ENCODE measurements at places on chromosomes 7 and 10.

DNA sequence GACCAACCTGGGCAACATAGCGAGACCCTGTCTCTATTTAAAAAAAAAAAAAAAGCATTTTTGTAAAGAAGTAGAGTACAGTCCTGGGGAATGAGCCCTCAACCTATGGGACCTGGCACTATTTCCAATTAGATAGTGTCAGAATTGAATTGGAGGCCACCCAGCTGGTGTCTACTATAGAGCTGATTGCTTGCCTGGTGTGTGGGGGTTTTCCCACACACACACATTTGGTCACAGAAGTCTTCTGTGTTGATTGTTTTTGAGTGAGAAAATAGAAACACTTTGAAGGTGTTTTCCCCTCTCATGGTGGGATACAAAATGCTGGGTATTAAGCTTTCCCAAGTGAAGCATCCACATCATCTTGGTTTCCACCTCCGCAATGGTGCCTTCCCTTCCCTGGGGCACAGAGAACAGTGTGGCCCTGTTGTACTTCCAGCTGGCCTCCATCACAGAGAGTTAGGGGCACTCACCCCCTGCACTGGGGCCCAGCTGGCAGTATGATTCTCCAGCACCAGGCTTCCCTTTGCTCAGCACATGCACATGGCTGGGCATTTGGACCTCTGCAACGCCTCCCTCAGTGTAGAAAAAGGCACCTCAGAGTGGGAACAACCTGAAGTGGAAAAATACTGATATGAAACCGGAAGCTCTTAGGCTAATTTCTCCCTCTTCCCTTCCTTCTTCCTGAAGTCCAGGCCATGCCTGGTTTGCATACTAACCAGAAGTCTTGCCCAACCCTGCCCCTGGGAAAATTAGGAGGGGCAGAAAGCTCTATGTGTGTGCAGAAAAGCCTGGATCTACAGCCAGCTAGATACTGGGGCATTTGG is 10.7 kb upstream of the NFKB2 start:
- no peak for DNase-seq

DNA sequence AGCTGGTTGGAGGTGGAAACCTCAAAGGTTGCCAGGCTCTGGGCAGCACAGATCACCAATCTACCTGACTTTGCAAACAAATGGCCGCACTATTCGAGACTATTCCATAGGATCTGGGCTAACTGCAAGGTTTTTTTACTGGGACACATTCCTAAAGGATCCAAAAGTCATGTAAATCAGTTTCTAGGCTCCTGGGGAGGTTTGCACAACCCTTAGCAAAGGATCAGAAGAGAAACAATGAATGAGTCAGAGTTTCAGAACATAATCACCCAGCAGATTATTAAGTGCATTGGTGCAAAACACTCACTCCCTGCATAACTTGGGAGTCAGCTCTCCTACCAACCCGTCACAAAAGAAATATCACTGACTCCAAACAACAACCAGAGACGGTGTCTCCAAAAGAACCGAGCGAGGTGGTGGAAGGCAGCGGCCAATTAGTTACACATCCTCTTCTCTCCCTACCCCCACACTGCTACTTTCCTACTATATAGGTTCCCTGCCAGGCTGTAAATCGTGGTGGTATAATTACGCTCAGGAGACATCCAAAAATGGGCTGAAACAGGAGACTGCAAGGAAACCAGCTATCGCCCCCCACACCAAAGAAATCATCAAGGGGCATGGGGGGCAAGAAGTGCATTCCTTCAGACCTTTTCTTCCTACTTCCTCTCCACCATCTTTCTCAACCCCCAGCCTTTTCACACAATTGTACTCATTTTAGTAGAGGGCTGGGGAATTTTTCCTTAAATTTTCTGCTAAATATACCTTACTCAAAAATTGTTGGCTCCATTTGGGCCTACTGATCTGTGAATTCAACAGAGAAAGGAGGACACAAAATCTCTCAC is 3.2 kb downstream of the UBE2H start:
- DNase-seq, result no peak

GRCh38 chr7:105017657-105018365 is 3.8 kb downstream of the KMT2E start:
- DNase-seq, result no peak

DNA sequence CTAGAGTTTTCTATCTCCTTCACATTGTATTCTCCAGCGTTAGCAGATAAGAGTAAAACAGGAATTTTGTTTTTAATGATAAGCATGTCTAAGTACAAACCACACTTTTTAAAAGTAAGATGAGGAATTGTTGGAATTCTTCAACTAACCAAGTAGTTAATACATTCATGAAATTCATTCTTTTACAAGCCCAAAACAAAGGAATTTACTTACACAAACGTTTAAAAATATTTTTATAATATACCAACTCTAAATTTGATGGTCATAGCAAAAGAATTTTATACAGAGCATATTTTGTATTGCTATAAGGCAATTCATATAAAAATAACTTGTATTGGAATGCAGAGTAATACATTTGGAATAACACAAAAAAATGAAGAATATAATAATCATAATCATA is 51.3 kb downstream of the TWIST1 start:
- no peak for DNase-seq

- DNase-seq, result no peak
These were observed 1.8 kb downstream of the CAMK2B start for GRCh38 chr7:44323381-44324203.

All from activated CD8-positive, alpha-beta memory T cell treated with anti-CD3 and anti-CD28 coated beads, Interleukin-2, amount 50 U/mL, for 4 hours (primary cell).